ENCODE measurements at places on chromosomes 3 and 15. TPM values are rescaled to one million over a fixed set of nuclear protein-coding genes. Genes with fewer than 3 reads are reported as not detected.

Gene CYP1A2
- not detected for total RNA-seq

Gene EFHB
- 2.9 TPM for total RNA-seq

Gene KCNMB2
- not detected for total RNA-seq

Gene GOLGA8J
- total RNA-seq, result not detected

Gene C15orf62
- total RNA-seq, result not detected

Gene ACTC1
- 21.4 TPM for total RNA-seq

Gene ROPN1B
- not detected for total RNA-seq

Gene RUBCN
- 18.4 TPM for total RNA-seq

Gene SH2D7
- not detected for total RNA-seq

- peak; percentile 79 for DNase-seq
Observed at GRCh38 chr3:188901126-188901525, 270.6 kb upstream of the TPRG1 start.

GRCh38 chr15:58425834-58426233, 6.0 kb upstream of the LIPC start:
- DNase-seq, result no peak

DNA sequence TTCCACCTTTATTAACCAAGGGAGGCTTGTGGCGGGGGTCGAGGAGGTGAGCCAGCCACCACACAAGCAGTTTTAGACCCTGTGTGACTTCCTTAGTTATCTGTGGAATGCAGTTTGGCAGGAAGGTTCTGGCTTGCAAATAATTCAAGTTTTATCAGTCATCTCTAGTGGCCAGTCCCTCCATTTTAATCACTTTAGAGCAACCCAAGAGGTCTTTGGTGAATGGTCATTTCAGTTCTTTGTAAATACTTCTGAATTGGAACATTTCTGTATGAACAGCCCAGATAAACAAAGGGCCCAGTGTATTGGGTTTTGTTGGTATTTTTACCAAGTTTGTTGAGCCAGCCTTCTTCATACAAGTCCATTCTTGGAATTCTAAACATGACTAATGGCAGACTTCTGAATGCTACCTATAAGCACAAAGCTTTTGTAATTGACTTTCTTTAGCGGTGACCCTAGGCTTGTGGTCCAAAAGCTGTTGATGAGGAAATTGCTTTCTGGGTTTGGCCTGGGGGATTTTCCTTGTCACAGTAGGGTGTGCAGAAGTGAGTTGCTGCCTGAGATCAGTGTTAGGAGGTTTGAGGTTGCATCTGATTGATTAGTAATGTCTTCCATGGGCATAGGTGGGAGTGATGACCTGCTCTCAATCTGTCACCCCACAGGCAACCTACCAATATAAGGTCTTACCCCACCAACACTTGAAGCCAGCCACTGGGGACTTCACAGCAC, 193.3 kb upstream of the TOPAZ1 start:
- no peak for DNase-seq

GRCh38 chr3:40623567-40623966, 98.8 kb downstream of the ZNF621 start:
- DNase-seq, result peak; percentile 13

GRCh38 chr3:178982137-178982536, 89.5 kb downstream of the ZMAT3 start:
- DNase-seq, result peak; percentile 62

- DNase-seq, result no peak
Observed at GRCh38 chr15:98592136-98592535, 56.2 kb upstream of the IGF1R start.

DNA sequence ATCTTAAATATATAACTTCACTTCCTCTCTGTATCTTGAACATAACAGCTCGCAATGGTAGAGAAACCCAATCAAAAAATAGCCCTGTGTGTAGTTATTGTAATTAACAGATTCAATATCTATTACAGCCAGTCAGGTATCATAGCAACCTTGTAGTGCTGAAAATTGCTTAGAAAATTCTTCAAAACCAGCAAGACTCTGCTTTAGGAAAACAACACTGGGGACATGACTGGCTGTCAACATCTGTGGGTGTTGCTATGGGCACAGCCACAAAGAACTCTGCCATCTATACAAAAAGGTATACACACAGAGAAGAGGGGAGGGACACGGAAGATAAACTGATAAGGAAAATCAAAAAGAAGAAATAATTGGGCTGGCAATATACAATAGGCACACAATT, 101.2 kb downstream of the WDR72 start:
- DNase-seq, result no peak

DNA sequence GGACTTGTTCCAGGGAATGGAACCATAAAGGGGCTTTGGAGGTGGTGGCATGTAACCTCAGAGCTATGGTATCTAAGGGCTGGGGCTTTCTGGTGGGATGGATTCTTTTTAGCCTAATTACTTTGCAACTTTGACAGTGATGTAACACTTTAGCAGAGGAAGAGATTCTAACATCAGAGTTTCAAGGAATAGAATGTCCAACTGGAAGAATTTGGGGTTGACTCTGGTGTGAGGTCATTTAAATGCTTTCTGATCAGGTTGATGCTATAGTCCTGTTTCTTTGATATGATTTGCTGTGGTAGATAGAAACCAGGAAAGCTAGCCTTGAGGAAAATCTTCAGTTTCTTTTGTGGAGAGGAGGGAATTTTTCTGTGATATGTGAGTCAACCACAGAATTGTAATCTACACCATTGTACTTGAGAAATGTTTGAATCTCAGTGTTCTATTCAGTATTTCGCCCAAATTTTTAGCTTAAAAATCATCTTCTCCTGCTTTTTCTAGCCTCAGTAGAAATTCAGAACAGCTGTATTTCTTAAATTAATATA, 40.0 kb downstream of the ATP2C1 start:
- DNase-seq, result peak; percentile 19

DNA sequence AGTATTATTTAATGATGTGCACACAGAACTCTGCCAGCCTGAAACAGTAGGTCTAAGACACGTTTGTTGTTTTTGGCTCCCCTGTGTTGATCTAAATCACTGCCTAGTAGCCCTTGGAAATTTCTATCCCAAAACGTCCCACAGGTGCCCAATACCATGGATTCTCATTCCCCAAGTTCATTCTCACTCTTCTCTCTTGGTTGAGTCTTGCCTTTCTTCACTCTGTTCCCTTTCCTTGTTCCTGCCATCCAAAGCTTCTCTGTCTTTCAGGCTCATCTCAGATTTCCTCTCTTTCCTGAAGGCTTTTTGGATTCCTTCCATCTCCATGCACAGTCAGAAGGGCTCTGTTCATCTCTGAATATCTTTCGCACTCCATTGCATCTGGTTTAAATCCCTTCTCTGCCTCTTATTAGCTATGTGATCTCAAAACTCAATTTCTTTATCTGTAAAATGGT, 54.2 kb downstream of the PPARG start:
- DNase-seq, result no peak

GRCh38 chr3:115792206-115792955, 169.1 kb downstream of the GAP43 start:
- peak; percentile 59 for DNase-seq

- no peak for DNase-seq
Observed at GRCh38 chr3:454986-455385, 258.4 kb downstream of the CHL1 start.

- peak; percentile 100 for DNase-seq
Observed at GRCh38 chr3:42063888-42064287, 27.3 kb upstream of the TRAK1 start.

DNA sequence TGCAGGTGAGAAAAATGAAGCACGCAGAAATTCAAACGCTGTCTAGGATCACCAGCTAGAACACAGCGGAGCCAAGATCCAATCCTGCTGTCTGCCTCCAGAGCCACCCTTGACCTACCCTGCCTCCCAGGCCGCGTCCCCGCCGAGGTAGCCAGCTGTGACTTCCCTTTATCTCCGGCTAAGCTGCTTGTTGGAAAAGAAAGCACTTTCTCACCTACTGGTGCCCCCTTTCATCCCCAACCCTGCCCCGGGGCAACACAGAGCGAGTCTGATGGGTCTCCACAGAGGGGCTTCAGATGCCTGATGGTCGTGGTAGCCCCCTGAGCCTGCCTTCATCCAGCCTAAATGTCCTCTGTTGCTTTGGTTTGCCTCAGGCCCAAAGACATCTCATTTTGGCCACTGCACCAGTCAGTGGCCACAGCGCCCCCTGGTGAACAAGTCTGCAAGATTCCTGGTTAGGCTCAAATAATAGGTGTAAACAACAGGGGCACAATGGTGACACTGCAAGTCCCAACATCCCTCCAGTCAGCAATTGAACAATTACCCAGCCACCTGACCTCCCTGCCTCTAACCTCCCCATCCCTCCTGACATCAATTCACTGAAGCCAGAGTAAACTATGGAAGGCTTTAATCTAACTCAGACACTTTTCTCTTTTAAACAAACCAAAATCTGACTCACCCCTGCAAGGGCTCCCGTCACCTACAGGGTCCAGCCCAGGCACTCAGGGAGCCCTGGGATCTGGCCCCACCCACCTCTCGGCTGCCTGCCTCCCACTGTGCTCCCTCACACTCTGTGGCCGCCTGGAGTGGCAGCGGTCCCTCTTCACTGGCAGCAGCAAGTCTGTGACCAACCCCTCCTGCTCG, 27.3 kb upstream of the BCL2L10 start:
- DNase-seq, result peak; percentile 80

- no peak for DNase-seq
Observed at GRCh38 chr3:123805101-123805500, 79.0 kb downstream of the MYLK start.

DNA sequence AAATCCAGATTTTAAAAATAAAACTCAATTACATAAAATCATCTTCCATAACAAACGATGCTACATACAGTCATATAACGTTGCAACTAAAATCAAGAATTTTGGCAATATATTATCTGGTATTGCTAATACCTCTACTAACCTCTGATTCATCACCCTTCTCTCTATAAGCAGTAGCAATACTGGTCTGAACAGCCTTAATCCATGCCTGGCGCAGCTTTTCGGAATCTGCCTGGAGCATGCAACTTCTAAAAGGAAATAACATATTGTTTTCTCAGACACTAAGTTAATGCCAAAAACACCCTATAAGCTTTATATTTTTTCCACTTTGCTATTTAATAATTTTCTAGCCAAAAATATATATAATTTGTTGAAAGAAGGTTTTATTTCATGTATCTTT, 35.4 kb upstream of the XXYLT1 start:
- no peak for DNase-seq

Measured in GM23248 (cell line).